Stimulated activated CD4-positive, alpha-beta T cell treated with anti-CD3 and anti-CD28 coated beads, Interleukin-1b, Interleukin-23, amount 100 ng/mL, for 1 hour (primary cell): ENCODE measurements at places on chromosomes 4 and X.
A peak's percentile ranks its signal among the peaks of the same experiment; 100 is the strongest.

- no peak for DNase-seq
Measured at GRCh38 chr4:76219299-76220055, 5.9 kb upstream of the SCARB2 start.

- DNase-seq = no peak
Measured at GRCh38 chr4:11765849-11766453, 337.3 kb upstream of the HS3ST1 start.

- DNase-seq = no peak
Measured at GRCh38 chr4:23720556-23720955, 169.3 kb downstream of the PPARGC1A start.

DNA sequence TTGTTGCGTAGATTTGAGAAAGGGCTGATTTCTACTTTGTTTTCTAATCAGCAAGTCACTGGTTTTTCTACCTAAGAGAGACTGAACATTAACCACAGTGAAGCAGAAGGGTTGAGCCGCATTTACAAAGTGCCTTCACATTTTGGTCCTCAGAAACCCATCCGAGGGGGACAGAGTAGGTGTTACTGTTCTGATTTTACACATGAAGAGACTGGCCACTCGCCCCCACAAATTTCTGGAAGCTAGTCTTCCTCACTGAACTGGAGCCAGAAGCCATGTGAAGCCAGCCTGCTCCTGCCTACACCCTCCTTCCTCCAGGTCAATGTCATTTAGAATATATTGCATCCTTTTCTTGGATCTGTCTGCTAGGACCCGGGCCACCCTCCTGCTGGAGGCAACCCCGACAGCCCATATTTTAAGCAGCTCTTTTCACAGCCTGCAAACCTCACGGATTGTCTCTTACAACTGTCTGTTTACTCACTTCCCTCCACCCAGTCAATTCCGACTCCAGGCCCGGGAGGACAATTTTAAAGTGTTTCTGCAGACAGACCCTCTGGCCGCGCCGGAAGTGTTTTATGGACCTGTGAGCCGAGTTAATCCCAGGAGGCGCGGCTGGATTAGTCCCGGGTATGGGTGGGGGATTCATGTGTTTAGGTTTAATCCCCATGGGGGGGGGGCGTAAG is 73.2 kb upstream of the BCOR start:
- DNase-seq = no peak

- peak; percentile 16 for DNase-seq
Measured at GRCh38 chrX:1323315-1323714, 13.3 kb upstream of the IL3RA start.

GRCh38 chr4:166724369-166724768 is 509.9 kb downstream of the SPOCK3 start:
- DNase-seq = no peak

DNA sequence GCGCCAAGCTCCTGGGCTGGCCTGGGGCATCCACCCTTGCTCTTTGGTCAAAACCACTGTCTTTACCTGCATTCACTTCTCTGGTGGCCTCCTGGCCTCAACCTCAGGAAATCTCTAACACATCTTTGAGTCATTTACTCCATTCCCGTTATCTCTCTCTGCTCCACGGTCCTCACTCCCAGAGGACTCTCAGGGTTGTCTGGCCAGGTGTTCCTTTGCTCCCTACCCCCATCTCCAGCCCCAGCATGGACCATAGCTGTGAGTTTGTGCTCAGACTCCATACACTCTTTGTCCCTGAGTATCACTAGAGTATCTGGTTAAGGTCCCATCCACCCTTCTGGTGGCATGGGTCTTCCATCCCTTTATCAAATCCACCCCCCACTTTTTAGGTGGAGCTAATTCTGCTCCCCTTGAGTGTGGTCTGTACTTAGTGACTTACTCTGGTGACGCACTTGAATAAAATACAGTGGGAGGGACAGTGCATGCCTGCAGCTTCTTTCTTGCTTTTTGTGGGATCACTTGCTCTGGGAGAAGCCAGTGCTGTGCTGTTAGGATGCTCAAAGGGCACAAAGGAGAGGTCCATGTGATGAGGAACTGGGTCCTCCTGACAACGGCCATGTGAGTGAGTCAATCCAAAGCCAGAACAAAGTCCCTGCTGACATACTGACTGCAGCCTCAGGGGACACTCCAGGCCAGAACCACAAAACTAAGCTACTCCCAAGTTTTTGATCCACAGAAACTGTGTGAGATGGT is 44.3 kb downstream of the IGFBP7 start:
- no peak for DNase-seq
